ENCODE measurements at places on chromosomes 7 and 10.

DNA sequence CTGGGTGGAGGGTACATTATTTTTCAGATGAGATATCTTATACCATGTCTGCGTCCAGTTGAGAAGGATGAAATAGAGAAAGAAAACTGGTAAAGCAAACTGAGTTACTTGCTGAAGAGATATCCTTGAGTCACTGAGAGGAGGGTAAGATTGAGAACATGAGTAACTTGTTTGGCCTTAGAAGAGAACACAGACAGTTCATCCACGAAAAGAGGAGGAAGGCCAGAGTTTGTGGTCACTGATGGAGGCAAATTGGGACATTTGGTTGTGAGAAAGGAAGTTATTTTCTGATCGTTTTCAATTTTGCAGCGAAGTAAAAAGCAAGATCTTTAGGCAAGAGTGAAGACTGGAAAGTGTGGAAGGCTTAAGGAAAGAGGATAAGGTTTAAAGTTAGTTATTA is 15.6 kb downstream of the MBL2 start:
- no peak for DNase-seq

- no peak for DNase-seq
These were observed 211.7 kb downstream of the DKK1 start for GRCh38 chr10:52525761-52526160.

DNA sequence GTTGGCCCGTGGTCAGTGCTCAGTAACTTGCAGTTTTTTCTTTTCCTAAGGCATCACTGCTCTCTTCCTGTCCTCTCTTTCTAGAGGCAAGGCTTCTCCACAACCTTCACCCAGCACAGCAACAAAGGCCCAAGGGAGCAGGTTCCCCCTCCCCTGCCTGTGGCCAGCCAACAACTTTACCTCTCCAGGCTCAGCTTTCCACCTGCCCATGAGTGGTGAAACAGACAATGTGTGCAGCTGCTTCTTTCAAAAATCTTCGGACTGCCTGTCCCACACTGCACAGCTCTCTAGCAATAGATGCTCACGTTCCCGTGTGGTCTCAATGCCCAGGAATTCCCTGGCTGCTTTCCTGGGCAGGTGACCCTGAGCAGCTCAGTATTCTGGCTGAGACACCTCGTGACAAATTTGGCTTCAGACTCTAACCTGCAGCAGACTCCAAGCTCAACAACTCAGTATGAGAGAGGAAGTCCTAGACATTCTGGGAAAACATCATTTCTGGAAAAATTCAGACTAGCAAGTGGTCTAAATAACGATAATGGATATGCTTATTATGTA is 28.9 kb upstream of the TMEM72 start:
- DNase-seq: no peak

DNA sequence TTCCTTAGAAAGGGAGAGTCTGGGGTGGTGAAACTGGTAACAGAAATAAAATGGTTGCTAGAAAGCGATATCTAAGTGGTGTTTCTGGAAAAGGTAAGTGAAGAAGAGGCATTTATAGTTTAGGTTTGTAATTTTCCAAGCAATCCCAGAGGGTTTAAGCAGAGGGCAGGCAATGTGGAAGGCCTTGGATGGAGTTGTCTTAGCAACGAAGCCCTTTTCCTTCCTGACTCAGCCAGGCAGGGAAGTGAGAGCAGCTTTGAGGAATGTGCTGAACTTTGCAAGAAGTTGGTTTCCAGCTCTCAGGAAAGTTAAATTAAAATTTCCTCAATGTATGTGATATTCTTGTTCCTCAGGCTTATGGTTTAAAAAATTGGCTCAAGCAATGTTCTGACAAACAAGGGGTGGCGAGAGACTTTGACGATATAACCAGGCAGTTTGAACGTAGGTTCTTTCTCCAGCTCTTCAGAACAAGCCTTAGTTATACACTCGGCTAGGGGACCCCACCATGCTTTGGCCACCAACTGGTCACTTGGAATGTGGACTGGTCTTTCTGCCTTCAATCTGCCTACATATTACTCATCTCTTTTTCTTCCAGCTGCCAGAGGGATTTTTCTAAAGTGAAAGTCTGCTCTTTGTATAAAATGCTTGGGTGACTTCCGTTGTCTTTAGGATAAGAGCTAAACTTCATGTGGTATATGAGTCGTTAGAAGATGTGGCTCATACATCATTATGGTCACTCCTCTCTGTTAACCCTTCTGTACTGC is 66.9 kb upstream of the SLC25A13 start:
- no peak for DNase-seq

GRCh38 chr7:36896418-36896817 is 172.1 kb upstream of the AOAH start:
- DNase-seq: no peak

GRCh38 chr7:23012908-23013714 is 819 bp downstream of the HYCC1 start:
- DNase-seq: peak; percentile 28
